ENCODE measurements at places on chromosomes 2 and 18.

- DNase-seq = no peak
Measured at GRCh38 chr2:239033801-239034560, 186.1 kb downstream of the TWIST2 start.

DNA sequence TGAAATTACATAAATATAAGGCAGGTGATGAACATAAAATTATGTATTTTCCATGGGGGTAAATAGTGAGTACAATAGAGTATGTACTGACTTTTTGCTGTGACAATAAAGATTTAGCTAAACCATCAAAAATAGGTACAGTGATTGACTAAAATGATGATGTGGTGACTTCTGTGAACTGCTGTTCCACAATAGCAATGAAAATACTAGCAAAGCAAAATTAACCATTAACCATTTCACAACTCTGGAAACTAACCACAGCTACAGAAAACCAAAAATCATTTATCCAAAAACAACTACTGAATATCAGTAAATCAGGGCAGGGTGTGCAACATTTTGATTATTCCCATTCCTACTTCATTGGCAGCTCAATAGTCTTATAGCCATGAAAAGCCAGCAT lies 161.4 kb upstream of the GYPC start:
- no peak for DNase-seq

DNA sequence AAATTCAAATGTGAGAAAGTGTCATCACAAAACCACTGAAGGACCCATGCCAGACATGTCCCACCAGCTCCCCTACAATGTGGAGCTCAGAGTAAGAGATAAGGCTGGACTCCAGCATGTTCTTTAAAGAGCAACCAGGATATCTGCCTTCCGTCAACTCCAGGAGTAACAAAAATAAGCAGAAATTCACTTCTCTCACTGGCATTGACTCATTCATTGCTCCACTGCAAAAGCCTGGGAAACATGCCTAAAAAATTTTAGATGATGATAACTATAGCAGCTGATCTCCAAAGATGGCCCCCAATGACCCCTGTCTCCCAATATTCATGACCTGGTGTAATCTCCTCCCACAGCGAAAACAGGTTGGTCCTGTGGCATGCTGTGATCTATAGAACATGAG lies 314.5 kb downstream of the NCKAP5 start:
- DNase-seq = no peak

DNA sequence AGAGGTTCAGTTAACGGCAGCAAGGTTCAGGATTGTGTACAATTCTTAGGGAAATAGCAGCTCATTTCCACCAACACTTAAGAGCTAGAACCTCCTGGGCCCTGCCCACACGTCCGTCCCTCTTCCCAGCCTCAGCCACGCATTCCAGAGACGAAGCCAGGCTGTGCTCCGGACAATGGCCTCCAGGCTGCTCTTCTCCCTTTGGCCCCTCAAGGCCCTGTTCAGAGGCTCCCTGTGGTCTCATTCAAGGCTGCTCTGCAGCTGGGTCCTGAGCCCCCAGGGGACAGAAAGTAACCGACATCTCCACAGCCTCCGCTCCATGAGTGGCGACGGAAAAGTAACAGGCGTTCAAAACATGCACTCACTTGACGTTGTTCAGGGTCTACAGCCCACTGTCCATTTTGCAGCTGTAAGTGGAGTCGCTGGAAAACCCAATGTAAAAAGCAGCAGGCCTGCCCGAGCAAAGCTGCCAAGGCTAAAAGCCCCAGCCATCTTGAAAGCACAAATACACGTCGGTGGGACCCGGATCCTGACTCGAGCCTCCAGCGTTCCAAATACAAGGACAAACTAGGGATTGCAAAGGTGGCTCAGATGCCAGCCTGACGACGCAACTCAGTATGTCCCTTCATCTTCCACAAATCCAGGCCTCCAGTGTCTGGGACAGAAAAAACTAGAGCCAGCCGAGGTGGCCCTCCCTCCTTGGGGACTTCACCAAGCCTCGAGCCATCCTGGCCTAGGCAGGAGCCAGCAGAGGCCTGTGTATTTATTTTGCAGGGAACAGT lies 76.9 kb downstream of the NDUFA10 start:
- no peak for DNase-seq

DNA sequence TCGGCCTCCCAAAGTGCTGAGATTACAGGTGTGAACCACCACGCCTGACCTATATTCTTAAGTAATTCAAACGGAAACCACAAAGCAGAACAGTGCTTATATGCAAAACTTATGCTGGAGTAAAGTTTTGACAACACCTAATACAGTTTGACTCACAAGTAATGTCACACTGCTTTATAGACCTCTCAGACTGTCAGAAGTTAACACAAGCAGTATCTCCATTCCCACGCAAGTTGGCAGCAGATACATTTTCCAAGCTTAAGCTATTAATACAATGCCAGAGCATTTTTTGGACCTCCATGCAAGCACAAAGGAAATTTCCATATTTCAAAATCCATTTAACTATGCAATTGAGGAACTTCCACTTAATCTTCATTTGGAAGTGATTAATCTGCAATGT lies 21.0 kb upstream of the SANBR start:
- no peak for DNase-seq

GRCh38 chr2:66440708-66441497 lies 6.0 kb downstream of the MEIS1 start:
- DNase-seq = no peak

DNA sequence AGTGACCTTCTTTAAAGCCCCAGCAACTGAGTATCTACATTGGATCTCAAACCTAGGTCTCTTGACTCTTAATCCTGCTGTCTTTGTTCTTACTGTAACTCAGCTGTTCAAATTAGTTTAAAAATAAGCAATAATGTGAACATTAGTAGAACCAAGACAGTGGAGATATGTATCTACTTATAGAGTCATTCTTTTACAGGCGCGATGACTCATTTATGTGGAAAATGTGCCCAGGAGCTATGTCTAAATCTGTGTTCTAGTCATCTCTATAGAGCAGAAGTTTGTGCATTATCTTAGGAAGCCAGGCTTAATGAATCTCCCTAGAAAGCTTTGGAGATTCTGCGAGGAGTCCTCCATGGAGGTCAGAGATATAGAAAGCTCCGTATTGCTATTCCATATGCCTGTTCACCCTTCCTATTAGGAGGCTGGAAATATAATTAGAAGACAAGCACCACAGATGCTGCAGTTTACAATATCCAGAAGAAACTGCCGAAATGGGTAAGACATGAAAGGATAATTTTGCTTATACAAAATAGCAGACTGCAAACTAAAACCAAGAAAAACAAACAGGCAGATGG lies 211.6 kb downstream of the TRIB2 start:
- DNase-seq = peak; percentile 31

- DNase-seq = no peak
Measured at GRCh38 chr2:202815548-202816360, 55.8 kb downstream of the ICA1L start.

GRCh38 chr18:36688020-36688965 lies 140.5 kb downstream of the TPGS2 start:
- DNase-seq = peak; percentile 77

- no peak for DNase-seq
Measured at GRCh38 chr2:219417374-219417773, 803 bp upstream of the DES start.

DNA sequence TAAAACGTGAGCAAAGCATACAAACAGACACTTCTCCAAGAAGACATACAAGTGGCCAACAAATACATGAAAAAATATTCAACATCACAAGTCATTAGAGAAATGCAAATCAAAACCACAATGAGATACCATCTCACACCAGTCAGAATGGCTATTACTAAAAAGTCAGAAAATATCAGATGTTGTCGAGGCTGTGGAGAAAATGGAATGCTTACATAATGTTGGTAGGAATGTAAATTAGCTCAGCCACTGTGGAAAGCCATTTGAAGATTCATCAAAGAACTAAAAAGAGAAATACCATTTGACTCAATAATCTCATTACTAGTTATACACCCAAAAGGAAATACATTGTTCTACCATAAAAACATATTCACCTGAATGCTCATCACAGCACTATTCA lies 825.7 kb downstream of the SUCLG1 start:
- DNase-seq = no peak

DNA sequence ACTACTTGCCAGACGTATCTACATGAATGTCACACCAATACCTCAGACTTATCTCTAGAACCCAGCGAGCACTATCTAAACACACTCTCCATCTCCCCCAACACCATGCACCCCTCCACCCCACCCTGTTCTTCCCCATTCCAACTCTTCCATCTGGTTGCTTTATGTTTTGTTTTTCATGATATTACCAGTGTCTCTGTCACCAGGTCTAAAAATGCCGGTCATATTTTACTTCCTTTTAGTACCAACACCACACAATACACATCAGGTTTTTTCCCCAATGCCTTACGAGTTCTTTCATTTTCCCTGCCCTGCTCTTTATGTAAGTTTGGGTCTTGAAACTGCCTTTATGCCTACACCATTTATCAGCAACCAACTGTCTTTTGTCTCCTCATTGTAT lies 10.2 kb upstream of the ITGA4 start:
- DNase-seq = peak; percentile 90

- peak; percentile 85 for DNase-seq
Measured at GRCh38 chr2:143422681-143423080, 293.5 kb downstream of the ARHGAP15 start.

DNA sequence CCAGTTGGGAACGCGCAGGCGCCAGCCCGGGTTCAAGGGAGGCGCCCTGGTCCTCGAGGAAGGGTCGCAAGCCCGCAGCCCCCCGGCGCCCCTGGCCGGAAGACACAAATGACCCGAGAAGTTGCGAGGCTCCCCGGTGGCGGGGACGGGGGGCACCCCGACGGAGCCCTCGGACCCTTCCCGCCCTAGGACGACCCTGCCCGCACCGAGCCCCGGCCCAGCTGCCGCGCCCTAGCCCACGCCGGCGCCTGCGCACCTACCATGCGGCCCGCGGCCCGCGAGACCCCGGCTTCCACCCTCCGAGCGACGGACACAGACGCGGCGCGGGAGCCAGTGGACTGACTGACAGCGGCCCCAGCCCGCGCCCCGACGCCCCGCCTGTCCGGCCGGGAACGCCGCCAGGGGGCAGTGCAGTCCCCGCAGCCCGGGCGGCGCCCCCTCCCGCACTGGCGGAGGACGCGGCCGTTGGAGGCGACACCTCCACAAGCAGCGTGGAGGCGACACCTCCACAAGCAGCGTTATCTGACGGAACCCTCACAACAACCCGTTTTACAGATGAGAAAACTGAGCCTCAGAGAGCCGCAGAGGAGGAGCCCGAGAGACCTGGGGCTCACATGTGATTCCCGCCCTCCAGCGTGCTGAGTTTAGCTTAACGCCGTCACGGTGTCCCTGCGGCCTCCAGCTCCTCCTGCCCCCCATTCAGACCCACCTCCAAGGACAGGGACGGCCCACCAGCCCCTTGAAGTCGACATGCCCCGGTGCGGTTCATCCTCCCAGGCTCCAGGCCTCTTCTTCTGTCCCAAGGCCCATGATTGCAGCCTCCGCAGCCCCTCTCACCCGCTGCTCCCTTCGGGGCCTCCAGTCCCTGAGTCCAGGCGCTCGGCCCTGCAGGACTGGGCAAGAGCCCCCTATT lies at the start of gene NMUR1:
NMUR1 (minus strand) TSS at position 347 of the 913 bp plus-strand sequence; CDS start at position 263, 84 bp downstream.
- DNase-seq = no peak

- peak; percentile 95 for DNase-seq
Measured at GRCh38 chr18:38792731-38793130, 1227.1 kb upstream of the CELF4 start.

GRCh38 chr2:180328795-180329422 lies 321.8 kb upstream of the CWC22 start:
- no peak for DNase-seq

DNA sequence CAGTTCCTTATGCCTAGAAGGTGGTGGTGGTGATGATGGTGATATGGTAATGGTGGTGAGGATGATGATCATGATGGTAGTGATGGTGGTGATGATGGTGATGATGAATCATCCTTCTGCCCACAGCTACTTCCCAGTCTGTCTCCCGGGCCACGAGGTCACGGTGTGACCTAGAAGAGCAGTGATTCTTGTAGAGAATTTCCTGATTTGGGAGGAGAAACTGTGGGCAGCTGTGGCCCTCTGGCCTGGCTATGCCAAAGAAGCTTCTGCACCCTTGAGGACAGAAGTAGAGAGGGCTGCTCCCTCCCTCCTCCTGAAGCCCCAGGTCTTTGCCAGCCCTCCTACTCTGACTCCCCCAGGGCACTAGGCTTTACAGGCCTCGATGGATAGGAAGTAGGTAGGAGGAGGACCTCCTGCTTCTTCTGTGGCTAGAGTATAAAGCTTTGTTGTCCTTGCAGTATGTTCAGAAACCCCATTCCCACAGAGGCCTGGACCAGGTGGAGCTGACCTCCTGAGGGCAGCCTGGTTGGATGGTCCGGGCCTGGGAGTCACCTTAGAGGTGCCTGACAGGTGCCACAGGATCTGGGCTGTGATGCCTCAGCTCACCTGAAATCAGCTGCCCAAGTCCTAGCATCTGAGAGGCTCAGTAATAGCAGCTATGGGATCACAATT lies 57.9 kb upstream of the EPAS1 start:
- no peak for DNase-seq

DNA sequence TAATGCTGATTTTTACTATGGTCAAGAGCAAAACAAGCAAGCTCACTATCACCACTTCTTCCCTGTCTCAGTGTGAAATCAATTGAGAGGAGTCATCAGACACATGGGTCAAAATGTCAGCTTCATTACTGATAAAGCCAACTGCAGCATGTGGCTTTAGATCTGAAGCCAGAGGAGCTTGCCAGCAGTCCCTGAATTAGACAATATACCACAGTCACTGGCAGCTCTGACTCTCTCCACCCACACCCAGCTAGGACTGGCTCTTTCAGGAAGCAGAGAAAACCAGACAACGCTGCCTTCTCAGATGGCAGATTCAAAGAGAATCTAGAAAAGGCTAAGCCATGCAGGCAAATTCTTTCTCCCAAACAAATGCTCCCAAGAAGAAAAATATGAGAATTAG lies 20.0 kb upstream of the ASB18 start:
- no peak for DNase-seq

DNA sequence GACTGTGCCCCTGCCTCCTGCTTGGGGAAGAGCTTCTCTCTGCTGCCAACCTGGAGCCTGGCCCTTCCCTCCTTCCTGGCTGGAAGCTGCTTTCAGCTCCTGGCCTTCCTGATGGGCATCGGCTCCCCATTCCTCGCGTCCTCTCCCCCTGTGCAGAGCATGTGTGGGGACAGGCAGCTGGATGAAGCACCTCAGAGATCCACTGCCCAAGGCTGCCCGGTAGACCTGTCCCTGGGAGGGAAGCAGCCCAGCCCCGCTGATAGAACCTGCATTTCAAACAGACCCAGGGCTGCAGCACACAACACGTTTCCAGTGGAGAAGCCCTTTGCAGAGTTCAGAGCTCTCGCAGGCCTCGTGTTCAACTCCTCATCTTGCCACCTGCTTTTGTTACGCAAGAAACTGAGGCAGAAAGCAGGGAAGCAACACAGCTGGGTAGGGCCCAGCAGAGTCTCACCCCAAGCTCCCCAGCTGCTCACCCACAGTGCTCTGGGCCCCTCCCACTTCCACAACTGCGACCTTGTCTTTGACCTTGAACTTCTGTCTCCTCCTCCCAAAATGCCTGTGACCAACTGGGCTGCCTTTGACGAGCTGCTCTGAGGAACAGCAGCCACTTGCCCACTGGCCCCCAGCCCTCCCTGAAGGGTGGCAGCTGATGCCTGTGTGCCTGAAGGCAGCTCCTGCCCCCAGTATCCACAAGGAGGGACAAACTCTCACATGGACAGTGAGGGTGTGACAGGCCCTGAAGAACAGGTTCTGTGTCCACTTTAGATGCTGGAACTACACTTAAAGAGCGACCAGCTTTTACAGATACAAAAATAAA lies 65.5 kb downstream of the PARD6G start:
- no peak for DNase-seq

Data from OCI-M1 (cell line).